T follicular helper cell (primary cell): ENCODE measurements at places on chromosomes 7 and 10.

GRCh38 chr10:132293813-132294520 is 13.8 kb downstream of the STK32C start:
- DNase-seq: no peak

DNA sequence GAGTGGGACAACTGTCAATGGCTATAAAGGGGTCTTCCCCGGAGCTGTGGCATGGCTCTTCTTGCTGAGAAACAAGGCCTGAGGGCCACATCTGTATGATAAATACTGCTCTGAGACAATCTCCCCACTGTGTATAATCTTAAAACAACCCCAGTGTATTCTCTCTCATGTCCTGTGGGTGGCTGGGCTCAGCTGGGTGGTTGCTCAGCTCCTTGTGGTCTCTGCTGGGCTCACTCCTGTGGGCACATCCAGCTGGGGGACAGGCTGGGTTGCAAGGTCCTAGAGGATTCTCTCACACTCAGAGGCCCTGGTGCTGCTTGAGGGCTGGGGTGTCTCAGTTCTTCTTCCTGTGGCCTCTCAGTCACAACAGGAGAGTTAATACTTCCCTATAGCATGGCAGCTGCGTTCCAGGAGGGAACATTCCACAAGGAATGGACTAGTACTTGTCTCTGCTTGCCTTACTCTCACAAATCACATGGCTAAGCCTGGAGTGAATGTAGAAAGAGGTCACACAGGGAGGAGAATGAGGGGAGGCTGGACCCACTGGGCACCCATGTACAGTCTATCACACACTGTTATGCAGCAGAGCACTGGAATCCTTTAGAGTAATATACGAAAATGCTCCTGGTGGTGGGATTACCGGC is 4.5 kb upstream of the EEPD1 start:
- no peak for DNase-seq

DNA sequence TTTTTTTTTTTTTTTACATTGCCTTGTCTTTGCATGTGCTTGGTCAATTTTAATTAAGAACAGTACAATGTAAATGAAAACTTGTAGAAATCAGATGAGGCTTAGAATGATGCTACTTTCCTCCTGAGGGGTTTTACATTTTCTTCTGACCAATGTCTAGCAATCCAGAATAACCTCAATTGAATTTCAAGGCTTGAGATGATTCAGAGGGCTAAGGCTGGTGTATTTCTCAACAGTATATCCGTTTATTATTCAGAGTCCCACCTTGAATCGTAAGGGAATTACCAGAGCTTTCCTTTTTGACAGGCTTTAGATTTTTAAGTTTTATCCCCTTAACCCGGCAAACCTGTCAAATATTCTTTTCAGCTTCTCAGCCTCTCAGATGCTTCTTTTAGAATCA is 231.2 kb upstream of the STK17A start:
- DNase-seq: no peak

DNA sequence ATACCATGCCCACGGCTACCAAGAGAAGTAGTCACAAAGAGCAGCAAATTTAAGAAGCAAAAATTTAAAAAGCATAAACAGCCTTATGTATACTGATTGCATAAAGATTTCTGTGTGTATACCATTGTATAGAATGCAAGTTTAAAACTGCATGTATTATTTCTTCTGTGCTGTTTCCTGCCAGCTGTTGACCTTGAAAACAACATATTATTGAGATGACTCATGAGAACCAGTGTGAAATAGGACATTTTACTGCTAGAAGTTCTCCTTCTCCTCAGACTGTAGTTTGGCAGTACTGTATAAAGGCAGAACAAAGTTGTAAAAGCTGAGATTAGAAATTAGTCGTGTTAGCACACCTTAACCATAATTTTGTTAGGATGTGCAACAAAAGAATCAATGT is 42.3 kb upstream of the SGCE start:
- no peak for DNase-seq

- no peak for DNase-seq
Observed at GRCh38 chr7:3922175-3922635, 621.2 kb downstream of the SDK1 start.

DNA sequence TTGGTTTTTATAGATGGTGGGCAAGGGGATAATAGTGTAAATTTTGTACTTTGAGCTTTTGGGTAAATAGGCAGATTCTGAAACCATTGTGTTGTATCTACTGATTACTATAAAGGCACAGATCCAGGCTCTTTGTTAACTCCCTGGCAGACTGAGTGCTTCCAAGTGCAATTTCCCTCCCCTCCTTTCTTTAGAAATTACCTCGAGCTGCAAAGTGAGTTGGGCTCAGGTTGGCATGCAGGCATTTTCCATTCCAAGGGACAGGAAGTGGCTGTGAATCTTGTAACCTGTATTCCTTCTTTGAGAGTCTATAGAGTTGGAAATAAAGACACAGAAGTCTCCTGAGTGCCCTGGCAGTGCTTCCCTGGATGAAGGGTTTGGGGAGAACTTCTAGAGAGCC is 494.2 kb upstream of the GALNT17 start:
- no peak for DNase-seq

DNA sequence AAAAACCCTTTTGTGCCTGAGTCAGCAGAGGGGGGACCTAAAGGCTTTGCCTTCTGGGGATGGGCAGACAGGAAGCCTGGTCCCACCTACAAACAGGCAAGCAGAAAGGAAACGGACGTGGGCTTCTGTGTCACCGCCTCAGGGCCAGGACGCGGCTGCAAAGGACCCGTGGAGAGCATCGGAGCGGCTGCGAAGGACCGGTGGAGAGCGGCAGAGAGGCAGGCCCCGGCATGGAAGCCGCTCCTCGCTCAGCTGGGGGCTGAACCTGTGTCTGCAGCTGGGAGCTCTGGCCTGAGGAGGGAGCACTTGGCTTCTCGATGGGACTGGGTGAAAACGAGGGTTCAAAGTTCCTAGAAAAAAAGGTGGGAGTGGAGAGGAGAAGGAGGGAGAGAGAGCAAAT is 125.4 kb upstream of the PPP2R2D start:
- no peak for DNase-seq

GRCh38 chr7:155167706-155168365 is 97.7 kb downstream of the HTR5A start:
- no peak for DNase-seq
